Suppressor macrophage treated with lipopolysaccharide for 4 hours (primary cell): ENCODE measurements at places on chromosomes 4 and X.
A peak's percentile ranks its signal among the peaks of the same experiment; 100 is the strongest.

DNA sequence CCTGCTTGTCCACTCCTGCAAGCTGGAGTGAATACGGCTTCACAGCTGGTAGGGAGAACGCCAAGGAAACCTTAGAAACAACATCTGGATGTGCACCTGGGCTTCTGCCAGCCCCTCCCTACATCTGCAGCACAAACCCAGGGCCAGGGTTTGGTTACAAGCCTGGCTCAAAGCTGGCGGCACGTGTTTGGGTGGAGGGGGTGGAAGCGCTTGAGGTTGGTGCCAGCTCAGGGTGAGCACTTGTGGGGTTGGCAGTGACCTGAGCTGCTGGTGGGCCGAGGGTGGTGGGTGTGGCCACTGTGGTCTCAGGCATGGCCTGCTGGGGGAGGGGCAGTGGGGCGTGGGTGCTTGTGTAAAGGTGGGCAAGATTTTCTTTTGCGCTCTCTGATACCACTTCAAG is 15.6 kb downstream of the ELF4 start:
- DNase-seq, result no peak

GRCh38 chrX:1361275-1361674 is 24.7 kb downstream of the IL3RA start:
- DNase-seq, result no peak

DNA sequence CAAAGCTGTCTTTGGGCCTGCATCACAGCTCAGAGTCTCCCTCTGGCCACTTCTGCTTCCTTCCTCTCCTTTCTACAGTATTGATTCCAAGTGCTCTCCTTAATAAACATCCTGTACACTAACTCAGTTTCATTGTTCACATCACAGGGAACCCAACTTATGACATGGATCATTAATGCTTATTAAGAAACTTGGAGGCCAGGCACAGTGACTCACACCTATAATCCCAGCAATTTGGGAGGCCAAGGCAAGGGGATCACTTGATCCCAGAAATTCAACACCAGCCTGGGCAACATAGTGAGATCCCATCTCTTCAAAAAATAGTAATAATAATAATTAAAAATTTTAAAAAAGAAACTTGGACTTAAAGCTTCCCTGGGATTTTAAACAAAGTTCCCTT is 89.2 kb upstream of the EFHC2 start:
- DNase-seq, result no peak

GRCh38 chr4:73446336-73446938 is 10.4 kb downstream of the AFP start:
- DNase-seq, result peak; percentile 69

DNA sequence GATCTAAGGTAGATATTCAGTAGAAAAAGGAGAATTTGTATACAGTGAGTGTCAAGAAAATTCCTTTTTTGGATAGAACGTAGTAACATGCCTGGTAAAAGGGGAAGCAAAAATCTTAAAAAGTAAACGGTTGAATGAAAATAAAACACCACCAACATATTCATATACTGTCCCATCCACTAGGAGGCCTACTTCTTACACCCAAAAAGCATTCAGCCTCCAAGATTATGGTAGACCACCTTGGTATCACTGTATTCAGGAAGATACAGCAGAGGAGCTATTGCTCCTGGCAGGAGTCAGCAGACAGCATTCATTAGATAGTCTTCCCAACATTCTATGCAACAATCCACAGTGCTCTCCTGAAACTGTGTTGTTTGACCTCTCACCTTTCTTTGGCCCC is 274.6 kb upstream of the MAGEB2 start:
- no peak for DNase-seq

- no peak for DNase-seq
Observed at GRCh38 chr4:1049591-1049905, 38.1 kb downstream of the FGFRL1 start.

DNA sequence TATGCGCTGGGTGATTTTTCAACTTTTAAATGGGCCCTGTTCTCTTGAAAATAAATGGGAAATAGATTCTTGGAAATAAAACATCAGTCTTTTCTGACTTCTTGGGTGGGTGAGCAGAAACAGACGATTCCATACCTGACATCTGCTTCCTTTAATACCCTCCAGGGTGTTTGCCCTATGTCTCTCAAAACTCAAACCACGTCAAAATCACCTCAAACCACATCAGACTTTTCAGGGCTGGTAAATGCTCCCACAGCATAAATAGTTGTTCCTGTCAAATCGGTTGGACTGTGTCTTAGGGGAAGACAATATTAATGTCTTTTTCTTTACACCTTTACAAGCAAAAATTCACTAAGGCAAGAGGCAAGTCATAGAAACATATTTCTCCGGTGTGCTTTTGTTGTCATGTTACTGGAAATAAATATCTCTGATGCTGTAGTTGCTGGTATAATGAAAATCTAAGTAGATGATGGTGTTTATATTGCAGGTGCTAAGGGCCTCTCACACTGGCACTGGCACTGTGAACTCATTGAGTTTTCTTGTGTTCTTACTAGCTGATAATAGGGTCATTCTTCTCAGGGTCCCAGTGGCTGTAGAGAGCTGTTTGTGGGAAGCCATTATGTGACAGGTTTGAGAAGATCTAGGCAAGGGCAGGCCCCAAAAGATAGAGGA is 380.4 kb downstream of the RAPGEF2 start:
- DNase-seq, result no peak

- no peak for DNase-seq
Observed at GRCh38 chr4:106301393-106302061, 14.5 kb downstream of the TBCK start.

DNA sequence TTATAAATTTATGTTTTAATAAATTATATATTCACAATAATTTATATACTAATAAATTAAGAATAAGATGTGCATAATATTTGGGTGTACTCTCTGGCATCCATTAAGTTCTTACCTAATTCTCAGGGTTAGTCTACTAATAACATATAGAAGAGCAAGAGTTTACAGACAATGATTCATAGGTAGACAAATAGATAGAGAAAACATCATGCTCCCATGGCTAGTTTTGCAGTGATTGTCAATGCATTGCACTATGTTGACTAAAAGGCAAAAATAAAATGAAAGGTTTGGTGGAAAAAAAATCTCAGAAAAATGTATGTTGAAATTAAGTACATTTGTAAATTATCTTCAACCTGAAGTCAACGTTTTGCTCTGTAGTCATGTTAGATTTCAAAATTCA is 606.0 kb downstream of the KCTD8 start:
- DNase-seq, result no peak
